Fibroblast of villous mesenchyme (primary cell): ENCODE measurements at places on chromosomes 4 and X. TPM values are rescaled to one million over a fixed set of nuclear protein-coding genes. Genes with fewer than 3 reads are reported as not detected.
A peak's percentile ranks its signal among the peaks of the same experiment; 100 is the strongest.

- no peak for DNase-seq
Measured at GRCh38 chr4:126599746-126600145, 1033.0 kb upstream of the INTU start.

DNA sequence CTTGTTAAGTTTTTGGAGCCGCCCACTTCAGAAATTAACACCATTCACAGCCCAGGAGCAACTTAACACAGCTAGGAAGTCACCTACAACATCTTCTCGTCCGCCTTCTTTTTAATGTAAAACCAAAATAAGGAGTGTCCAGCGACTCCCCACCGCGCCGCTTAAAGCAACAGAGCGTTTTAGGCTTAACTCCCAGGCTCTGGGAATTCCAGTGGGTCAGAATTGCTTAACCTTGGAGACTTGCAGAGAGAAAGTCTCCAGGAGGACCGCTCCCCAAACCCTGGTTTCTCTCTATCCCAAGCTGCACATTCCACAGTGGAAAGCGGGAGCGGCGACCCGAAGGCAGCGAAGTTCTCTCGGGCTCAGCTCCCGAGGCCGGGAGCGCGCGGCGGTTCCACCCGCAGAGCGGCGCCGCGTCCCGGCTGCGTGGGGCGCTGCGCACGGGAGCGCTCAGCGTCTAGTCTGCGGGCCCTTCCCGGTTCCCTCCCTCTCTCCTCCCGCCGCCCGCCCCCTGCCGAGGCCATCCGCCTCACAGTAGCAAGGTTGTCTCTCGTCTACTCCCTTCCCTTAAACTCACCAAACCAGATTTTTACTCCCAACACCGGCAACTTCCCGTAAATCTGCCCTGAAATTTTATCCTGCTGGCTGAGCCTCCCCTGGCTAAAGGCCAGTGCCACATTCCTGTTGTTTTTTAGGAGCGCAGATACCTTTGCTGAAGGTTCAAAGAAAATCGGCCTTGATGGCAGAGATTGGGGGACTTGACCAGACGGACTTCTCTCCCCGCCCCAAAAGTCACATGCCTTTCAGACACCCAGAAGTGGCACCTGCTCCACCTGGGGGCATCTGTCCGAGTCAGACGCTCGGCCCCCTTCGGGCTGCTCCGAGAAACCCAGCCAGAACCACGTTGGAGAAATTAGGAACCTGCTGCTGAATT is at the start of gene RBM47:
Gene RBM47 (minus strand): TSS at position 464 of the 934 bp plus-strand sequence. CDS start 190,971 bp downstream, outside the sequence.
- peak; percentile 67 for DNase-seq

The BEND2 gene
- not detected in 2 replicates for total RNA-seq

GRCh38 chr4:102080184-102080583 is 265.1 kb downstream of the SLC39A8 start:
- DNase-seq = no peak

- DNase-seq = peak; percentile 37
Measured at GRCh38 chr4:6749340-6750171, 33.0 kb upstream of the KIAA0232 start.

The MAGEB1 gene
- not detected in 2 replicates for total RNA-seq

The MAGEA12 gene
- total RNA-seq = not detected in 2 replicates

DNA sequence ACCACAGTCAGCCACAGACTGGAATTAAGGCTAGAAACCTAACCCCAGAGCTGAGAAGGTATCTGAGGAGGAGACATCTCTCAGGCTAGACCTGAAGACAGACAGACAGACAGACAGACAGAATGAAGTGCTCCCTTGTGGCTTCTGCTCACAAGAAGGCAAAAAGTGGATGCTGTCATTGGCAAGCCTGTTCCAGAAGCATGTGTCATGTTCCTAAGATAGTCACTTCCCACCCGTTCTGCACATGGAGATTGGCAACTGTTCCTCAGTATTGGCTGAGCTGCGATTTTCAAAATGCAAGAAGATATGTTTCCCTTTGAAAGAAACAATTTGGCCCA is 166.4 kb downstream of the NSUN7 start:
- DNase-seq = peak; percentile 32
